Tibial artery (tissue), 4 donors: ENCODE measurements at places on chromosomes 13 and 19.

DNA sequence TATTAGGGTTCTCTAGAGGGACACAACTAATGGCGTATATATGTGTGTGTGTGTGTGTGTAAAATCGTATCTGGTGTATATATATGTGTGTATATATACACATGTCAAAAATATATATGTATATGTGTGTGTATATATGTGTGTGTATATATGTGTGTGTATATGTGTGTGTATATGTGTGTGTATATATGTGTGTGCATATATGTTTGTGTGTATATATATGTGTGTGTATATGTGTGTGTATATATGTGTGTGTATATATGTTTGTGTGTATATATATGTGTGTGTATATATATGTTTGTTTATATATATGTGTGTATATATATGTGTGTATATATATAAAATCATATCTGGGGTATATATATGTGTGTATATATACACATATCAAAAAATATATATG lies 5.4 kb upstream of the LILRB5 start:
- DNase-seq = no peak

DNA sequence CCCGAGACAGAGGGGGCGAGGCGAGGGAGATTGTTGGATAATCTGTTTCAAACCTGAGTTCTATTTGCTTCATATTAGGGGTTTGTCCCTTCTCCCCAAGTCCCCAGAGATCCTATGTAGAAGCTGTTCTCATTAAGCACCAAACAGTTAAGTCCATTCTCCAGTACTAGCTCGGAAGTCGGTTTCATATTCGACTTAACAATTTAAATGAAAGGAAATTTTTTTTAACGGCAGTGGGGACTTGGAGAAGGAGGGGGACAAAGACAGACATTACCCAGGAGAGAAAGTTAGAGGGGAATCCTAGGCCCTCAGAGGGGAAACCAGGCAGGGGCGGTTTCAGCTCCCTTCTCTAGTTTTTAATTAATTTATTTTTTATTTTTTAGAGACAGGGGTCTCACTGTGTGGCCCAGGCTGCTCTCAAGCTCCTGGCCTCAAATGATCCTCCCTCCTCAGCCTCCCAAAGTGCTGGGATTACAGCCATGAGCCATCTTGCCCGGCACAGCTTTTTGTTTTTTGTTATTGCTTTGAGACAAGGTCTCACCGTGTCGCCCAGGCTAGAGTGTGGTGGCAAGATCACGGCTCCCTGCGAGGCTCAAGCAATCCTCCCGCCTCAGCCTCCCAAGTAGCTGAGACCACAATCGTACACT lies 13.7 kb upstream of the TLE2 start:
- DNase-seq = no peak

GRCh38 chr19:16897029-16897855 lies 8.4 kb downstream of the F2RL3 start:
- peak; percentile 96 for DNase-seq

- no peak for DNase-seq
These were observed 1.6 kb upstream of the BBC3 start for GRCh38 chr19:47232422-47233211.

DNA sequence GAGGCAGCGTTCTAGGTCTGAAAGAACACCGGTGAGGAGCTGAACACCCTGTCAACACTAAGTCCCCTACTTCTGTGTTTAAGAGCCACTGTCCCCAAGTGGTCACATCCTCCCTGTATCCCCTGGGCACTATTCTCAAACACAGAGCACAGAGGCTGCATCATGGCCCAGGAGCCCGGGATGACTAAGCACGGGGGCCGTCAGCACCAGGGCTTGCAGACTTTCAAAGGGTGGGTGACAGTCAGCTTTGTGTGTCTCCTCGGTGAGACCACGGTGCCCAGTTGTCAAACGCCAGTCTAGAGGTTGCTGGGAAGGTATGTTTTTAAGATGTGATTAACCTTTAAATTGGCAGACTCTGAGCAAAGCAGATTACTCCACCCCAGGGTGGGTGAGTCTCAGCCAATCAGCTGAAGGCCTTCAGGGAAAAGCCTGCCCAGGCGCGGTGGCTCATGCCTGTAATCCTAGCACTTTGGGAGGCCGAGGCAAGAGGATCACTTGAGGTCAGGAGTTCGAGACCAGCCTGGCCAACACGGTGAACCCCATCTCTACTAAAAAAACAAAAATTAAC lies 8.0 kb downstream of the MAP2K2 start:
- DNase-seq = no peak

DNA sequence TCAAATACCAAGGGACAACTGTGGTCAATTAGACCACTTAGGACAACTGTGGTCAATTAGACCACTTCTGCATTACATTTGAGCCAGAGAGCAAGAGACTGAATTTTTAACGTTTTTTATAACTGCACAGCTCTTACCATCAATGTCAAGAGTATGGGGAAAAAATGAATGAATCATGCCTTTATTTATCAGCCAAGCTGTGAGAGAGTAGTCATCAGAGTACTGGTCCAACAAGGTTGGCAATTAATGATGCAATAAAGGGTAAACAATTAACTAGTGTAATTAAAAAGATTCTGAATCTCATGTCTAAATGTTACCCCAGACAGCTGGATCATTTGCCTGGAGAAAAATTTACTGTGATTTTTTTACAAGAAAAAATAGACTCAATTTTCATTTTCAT lies 381.1 kb downstream of the LIG4 start:
- DNase-seq = no peak

- DNase-seq = no peak
These were observed 350.9 kb downstream of the FOXO1 start for GRCh38 chr13:40315416-40316064.

- no peak for DNase-seq
These were observed 103.0 kb downstream of the SUCLA2 start for GRCh38 chr13:47898080-47898479.

- no peak for DNase-seq
These were observed 96.1 kb downstream of the WTIP start for GRCh38 chr19:34577531-34578101.
